Esophagus squamous epithelium (tissue), 5 donors: ENCODE measurements at places on chromosomes 7 and 10.

- DNase-seq = no peak
Observed at GRCh38 chr7:20787660-20788419, 1.2 kb upstream of the SP8 start.

GRCh38 chr7:91812388-91812787 lies 68.1 kb downstream of the MTERF1 start:
- DNase-seq = no peak

DNA sequence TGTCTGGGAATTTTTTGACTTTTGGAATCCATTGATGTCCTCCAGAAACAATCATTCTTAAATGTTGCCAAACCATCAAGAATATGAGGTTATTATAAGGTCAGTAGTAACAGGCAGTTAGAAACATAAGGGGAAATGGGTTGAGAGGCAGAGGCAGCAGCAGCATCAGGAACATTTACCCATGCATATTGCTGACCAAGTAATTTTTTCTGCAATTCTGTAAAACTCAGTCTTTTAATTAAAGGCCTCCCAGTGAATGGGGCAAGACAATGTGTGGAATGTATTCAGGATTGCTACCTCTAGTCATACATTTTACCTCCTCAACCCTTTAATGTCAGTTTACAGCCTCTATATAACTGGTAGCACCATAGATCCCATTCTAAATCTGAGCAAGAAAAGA lies 66.5 kb upstream of the SKAP2 start:
- DNase-seq = no peak

DNA sequence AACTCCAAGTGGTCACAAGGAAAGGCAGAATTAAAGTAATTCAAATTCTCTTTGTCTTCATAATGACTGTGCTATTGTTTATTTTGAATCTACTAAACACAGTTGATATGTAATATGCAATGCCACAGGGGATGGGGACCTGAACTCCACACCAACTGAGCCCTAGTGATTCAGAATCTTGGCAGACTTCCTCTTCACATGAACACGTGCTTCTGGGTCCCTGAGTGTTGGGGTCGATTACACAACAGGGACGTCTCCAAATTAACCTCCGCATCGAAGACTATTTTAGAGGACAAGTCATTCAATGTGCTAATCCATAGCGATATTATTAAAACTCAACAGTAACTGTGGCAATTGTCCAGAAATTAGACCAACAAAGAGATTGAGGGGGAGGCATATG lies 95.3 kb upstream of the CARD11 start:
- DNase-seq = no peak

- DNase-seq = no peak
Observed at GRCh38 chr10:69403519-69403918, 13.2 kb downstream of the TACR2 start.

- no peak for DNase-seq
Observed at GRCh38 chr7:31114593-31115343, 62.7 kb downstream of the ADCYAP1R1 start.

GRCh38 chr7:25978466-25978865 lies 173.5 kb upstream of the NFE2L3 start:
- no peak for DNase-seq
